ENCODE measurements at places on chromosomes 5 and 9.
A peak's percentile ranks its signal among the peaks of the same experiment; 100 is the strongest.

- DNase-seq = no peak
Measured at GRCh38 chr5:61790678-61791077, 458.6 kb downstream of the ZSWIM6 start.

- DNase-seq = no peak
Measured at GRCh38 chr9:97518166-97518908, 16.9 kb downstream of the TMOD1 start.

GRCh38 chr9:21031091-21031807 lies at the start of gene HACD4:
Gene HACD4, minus strand, starts transcription at chr9:21031640. Its CDS starts 50 bp downstream, at chr9:21031590.
- DNase-seq = peak; percentile 69

DNA sequence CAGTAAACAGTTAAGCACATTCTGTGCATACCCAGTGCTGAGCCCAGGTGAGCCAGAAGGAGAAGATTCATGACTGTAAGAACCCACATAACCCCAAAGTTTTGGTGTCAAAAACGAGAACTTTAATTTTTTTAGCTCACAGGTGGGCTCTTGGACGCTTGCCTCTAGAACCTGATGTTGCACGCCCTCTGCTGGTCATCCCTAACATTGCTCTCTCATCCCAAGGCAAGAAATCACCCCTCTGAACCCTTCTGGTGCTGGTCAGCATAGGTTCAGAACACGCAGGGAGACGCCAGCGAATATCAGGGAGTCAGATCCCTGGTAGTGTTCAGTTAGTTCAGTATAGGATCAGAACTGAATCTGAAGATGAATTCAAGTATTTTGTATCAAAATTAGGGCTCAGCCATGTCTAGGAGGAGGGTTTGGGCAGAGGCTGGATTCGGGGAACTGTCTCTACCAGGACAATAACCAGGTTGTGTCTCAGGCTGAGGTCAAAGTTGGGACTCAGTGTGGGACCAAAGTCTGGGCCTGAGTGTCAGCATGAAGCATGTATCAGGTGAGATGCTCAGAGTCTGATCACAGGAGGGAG lies 4.1 kb upstream of the DNAJB5 start:
- peak; percentile 58 for DNase-seq

GRCh38 chr5:45105491-45105994 lies 296.8 kb downstream of the MRPS30 start:
- DNase-seq = no peak

DNA sequence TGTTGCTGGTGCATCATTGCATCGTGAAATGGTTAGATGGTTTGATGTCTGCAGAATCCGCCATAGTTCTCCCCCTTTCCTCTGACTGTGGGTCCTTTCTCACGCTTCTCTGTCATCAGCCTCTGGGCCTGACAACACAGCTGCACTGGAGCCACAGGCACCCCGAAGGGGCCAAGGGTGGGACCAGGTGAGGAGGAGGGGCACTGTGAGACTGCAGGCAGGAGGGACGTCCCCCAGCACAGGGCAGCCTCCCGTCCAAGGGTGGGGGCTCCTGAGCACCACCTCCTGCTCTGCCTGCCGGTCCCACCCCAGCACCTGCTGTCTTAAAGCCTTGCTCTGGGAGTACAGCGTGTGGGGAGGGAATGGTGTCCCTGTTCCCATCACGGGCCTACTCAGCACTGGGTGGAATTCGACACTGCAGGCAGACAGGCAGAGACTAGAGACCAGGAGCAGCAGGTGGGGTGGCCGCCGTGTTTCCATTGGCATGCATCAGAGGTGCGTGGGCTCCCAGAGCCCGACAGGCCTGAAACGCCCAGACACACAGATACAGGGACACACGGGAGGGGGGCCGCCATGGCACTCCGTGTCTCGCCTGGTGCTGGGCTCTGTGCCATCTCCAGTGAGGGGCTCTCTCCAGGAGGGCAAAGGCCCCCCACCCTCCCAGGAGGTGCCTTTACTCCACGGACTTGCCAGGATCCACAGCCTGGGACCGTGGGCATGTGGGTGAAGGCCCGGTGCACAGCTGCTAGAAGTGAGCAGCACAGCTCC lies 15.0 kb downstream of the CACNA1B start:
- DNase-seq = no peak

GRCh38 chr9:95724253-95724991 lies 151.1 kb upstream of the ERCC6L2 start:
- no peak for DNase-seq

- DNase-seq = no peak
Measured at GRCh38 chr5:153658149-153658548, 167.7 kb downstream of the GRIA1 start.

GRCh38 chr5:107296572-107296971 lies 374.2 kb downstream of the EFNA5 start:
- no peak for DNase-seq

- DNase-seq = no peak
Measured at GRCh38 chr9:130786526-130786925, 48.5 kb upstream of the ABL1 start.

DNA sequence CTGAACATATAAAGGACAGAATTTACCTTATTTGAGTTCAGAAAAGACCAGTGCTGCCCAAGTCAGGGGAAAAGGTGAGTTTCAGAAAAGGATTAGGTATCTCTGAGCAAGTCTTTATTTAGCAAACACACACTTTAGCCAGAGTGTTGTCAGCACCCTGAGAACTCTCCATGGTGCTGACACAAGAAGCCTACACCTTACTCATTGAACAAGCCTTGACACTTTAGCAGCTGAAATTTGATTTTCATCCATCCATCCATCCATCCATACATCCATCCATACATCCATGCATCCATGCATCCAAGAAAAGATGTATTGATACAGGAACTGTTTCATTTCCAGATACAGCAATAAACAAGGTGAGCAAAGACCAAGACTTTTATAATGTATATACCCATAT lies 311.2 kb downstream of the TRIM32 start:
- no peak for DNase-seq
